T47D (cell line): ENCODE measurements at places on chromosomes 2 and 18.

GRCh38 chr2:118974103-118974993 lies 32.4 kb downstream of the MARCO start:
- DNase-seq, result no peak

DNA sequence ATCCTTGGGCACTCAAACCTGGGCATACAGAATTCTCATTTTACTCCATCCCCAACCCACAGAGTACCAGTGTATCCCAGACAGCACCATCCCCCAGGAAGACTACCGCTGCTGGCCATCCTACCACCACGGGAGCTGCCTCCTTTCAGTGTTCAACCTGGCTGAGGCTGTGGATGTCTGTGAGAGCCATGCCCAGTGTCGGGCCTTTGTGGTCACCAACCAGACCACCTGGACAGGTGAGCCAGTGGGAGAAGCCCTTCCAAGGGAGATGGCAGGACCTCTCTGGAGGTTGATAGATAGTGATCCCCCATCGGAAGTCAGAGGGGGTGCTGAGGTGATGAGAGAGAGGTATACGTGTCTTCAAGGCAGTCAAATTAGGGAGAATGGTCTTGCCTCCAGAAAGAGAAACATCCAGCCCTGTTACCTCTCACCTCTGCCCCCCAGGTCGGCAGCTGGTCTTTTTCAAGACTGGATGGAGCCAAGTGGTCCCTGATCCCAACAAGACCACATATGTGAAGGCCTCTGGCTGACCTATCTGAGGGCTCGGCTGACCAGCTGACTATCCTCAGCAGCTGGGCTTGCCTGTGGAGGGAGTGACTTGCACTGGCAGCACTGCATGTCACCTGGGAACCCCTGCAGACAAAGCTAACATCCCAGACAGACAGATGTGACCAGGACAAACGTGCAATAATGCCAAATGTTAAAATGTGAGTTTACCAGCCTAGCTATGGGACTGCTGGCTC lies 9.5 kb downstream of the PKDCC start:
- no peak for DNase-seq

DNA sequence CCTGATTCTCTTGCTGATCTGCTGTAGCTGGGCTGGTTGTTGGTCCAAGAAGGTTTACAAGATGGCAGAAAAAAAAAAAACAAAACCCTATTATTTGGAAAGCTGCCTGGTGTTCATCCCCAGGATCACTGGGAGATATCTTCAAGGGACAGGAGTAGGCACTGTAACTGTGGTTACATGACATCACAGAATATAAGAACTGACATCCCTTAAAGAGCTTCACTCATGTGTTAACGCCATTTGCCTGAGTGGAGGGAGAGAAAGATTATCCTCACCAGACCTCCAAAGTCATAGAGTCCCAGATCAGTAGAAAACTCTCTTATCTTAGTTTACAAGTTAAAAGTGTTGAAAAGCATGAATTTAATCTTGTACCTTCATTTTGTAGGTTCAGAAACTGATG lies 95.3 kb upstream of the BZW1 start:
- DNase-seq, result no peak

DNA sequence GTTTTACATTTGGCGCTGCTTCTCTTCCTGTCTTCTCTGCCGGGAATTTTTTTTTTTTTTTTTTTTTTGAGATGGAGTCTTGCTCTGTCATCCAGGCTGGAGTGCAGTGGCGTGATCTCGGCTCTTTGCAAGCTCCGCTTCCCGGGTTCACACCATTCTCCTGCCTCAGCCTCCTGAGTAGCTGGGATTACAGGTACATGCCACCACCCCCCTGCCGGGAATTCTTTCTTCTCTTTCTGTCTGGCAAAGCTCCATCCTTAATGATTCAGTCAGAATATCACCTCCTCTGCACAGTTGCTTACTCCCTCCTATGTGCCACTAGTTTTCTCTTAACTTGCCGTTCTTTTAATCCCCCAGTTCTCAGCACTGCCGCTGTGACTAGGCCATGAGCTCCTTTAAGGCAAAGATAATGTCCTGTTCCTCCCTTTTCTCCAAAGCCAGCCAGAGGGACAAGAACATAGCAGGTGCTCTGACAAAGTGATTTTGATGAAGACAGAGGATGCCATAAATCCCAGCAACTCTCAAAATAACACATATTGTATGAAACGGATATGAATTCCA lies 112.1 kb upstream of the LRATD1 start:
- DNase-seq, result no peak

DNA sequence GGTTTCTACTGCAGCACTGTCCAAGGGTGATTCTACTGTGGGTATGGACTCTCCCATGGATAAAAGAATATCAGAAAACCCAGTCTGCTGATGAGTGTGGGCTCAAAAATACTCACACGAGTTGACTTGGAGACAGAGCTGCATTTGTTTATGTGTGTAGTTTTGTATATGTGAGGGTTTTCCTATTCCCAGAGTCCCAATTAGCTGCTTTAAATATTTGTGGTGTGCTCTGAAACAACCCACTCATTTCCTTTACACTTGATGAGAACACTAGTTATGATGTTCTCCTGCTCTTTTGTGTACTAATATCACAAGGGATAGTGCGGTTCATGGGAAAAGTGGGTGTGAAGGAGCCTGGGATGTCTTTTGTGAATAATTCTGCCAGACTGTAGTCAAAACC lies 337.3 kb downstream of the PLCL1 start:
- DNase-seq, result no peak

DNA sequence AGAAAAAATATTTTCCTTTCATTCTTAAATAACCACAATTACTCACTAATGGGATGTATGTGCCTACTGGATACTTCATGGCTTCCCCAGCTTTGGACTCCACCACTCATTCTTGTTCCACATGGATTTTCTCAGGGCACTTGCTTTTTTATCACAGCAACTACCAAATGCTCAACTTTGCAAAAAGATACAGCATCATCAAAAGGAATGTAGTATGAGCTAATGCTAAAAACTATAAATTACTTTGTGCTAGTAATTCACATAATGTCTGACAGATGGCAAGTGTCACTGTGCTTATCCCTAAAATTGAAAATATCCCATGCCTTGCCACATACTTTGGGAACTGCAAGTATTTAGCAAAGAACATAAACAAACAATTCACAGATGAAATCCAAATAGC lies 130.4 kb upstream of the ZFP36L2 start:
- DNase-seq, result no peak

DNA sequence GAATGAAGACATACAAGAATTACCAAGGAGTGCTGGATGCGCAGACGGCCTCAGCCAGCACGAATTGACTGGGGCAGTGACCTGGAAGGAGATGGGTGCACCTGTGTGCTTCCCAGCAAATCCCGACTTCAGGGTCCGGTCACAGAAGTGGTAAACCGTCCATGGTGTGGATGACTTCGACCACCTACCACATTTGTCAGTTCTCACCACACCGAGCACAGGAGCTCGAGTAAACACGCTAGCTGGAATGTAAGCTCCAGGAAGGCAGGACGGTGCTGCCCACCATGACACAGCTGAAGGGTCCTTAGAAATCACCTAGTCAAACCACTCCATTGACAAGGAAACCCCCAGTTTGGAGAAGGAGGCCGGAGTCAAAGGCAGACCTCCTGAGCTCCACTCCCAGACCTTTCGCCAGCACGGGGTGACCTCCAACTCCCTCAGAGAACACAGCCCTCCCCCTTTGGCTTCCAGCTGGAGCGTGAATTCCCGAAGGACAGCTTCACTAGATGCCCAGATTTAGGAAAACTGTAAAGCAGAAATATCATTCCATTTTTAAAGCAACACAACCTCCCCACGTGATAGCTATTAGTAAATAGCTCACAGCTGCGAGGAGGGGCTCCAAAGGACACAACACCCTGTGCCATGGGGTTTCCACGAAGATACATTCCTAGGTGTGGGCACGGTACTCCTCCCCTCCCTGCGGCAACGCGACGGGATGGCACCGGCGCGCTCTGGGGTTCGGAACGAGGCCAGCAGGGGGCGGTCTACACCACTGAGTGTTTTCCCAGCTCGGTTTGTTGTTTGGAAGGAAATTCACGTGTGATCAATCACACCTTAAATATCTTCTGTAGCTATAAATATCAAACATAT lies 34.1 kb upstream of the GNAL start:
- DNase-seq, result peak; percentile 37

DNA sequence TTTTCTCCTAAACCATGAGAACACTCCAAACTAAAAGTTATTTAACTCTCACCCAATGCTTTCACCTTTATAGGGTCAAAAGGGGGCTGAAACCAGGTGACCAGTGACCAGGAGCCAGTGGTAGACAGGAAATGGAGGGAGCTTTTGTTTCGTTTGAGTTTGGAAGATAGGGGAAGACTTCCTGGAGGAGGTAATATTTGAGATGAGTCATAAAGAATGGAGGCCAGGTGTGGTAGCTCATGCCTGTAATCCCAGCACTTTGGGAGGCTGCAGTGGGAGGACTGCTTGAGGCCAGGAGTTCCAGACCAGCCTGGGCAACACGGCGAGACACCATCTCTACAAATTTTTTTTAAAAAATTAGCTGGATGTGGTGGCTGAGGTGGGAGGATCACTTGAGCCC lies 8.5 kb downstream of the FAM161A start:
- DNase-seq, result no peak

DNA sequence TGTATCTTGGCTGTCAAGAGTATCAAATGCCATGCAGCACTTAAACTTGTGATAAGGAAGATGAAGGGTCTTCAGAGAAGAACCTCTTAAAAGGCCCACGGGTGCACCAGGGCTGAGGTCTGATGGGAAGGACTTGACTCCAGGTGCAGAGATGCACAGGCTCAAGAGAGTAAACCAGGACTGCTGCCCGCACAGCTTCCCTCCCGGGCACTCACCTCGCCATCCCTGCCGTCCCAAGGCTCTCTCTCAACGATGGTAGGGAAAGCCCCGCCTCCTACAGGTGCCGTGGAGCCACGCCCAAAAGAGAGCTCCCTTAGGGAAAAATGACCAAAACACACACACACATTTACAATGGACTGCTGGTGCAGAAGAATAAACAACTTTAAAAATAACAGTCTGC lies 27.9 kb downstream of the PDIA6 start:
- no peak for DNase-seq
